Hippocampal formation (tissue), 2 donors: ENCODE measurements at places on chromosomes 12 and 14.

DNA sequence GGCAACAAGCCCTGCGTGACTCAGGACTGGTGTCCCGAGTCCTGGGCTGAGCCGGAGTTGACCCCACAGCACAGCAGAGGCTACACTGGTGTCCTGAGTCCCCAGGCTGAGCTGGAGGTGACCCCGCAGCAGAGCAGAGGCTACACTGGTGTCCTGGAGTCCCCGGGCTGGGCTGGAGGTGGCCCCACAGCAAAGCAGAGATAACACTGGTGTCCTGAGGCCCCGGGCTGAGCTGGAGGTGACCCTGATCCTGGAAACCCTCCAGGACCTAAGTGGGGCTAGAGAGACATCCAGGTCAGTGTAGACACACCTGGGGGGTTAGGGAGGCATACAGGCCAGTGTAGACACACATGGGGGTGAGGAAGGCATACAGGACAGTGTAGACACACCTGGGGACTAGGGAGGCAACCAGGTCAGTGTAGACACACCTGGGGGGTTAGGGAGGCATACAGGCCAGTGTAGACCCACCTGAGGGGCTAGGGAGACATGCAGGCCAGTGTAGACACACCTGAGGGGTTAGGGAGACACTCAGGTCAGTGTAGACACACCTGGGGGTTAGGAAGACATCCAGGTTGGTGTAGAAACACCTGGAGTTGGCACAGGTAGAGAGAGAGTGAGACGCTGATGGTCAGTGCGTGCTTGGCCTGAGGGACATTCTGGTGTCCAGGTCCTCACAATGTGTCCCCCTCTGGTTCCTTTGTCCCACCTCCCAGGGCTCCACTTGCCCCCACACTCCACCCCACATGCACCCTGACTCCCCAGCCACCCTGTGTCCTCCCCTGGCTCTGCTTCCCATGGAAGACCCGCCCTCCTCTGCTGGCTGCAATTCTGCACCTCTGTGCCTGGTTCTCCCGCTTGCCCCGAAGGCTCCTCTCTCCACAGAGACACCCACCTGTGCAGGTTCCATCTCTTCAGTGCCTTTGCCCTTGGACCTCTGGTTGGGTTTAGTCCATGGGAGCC, 321.6 kb upstream of the SFSWAP start:
- DNase-seq: no peak

GRCh38 chr14:60309867-60310552, 61.0 kb downstream of the PPM1A start:
- DNase-seq: no peak

GRCh38 chr12:127145929-127146789, 1120.8 kb upstream of the TMEM132C start:
- DNase-seq: peak; percentile 64

- no peak for DNase-seq
Measured at GRCh38 chr12:3869433-3869832, 3.8 kb downstream of the PARP11 start.

DNA sequence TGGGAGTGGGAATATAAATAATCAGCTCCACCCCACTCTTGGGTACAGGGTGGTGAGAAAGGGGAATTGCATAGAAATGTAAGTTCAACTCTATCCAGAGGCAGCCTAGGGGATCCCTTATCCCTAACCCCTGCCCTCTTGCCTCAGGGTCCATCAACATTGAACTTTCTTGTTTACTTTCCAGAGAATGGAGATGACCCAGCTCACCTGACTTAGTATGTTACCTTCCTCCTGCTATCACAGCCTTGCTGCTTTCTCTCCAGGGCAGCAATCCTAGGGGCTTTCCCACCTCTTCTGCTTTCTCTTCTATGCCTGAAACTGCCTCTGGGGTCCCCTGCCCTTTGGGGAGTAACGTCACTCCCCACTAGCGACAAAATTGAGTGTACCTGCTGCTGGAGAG, 2.7 kb downstream of the LRP1 start:
- no peak for DNase-seq

DNA sequence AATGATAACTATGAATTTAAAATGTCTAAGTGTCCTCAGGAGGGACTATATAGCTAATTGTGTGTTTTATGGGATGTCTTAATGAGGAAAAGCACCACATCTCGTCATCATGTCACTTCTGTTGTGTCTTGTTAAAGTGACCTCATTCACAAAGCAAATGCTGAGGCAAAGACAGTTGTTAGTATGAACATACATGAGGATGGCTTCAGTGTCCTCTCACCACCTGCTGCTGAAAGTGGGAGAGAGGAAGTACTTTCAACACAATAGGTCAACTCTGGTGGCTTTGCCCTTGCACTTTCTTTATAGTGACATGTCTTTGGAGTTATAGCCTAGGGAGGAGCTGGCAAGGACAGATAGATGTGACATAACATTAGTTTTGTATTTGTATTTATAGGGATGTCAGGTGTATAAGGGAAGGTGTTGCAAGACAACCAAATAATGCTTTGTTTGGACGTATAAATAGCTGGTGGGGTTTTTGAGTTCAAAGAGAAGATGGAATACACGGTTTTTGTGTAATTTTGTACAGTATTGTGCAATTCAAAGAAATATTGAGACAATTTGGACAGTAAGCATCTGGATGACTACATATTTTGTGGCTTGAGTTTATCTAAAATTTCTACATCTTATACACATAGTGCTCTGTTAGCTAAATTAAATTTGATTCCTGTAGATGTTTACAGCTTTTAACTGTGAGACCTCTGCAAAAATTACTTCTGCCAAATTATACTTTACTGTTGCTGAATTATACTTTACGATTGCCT, 131.7 kb upstream of the ATP2B1 start:
- no peak for DNase-seq

- DNase-seq: no peak
Measured at GRCh38 chr12:125129591-125130255, 64.5 kb downstream of the AACS start.

DNA sequence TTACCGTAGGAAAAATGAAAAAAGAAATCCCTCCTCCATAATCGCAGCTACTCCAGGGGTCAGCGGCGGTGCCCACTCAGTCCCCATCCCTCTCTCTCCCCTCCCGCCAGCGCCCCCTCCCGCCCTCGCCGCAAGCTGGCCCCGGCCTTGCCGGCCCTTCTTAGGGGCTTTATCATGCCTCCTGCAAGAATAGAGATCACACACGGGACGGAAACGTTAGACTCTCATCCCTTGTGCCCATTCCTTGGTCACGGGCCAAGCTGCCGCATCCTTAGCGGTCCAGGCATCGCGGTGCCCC, 692 bp upstream of the COX14 start:
- DNase-seq: no peak

DNA sequence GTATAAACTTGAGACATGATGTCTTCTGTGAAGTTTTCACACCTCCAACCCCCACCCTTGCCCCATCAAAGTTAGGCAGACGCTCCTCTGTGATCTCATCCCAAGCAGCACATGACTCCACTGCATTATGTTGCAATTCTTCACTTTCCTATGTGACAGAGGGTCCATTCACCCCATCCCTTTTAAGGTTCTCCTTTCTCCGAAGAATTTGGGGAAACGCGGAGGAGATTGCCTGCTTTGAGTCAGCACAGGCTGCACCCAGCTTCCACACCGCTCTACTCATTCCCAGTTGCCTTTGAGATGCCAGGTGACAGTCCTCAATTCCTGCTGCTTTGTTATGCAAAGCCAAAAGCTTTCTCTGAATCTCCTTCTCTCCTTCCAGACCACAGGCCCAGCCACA, 61.8 kb downstream of the PHLDA1 start:
- no peak for DNase-seq

DNA sequence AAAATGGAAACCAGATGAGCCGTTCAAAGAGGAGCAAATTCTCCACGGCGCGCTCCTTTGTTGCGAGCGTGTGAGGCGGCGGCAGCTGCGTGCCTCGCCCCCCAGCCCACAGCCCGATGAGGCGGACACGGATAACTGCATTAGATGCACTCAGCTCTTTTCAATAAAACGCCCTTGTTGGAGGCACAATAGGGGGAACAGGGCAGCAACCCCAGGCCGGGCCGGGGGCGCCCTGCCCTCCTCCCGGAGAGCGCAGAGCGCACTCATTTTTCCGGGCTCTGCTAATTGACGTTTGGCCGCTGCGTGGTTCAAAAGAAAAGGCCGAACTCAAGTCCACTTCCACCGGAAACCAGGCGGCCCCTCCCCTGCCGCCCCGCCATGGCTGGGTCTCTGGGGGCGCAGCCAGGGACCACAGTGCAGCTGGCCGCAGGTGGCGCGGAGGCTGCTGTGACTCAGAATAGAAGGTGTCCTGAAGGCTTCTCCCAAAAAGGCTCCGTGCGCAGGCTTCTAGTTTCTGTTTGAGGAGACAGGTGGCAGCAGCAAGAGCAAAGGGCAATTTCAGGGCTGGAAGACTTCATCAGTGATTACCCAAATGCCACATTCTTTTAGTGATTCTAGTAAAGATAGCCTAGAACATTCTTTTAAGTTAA, 29.0 kb upstream of the SMOC1 start:
- DNase-seq: no peak

DNA sequence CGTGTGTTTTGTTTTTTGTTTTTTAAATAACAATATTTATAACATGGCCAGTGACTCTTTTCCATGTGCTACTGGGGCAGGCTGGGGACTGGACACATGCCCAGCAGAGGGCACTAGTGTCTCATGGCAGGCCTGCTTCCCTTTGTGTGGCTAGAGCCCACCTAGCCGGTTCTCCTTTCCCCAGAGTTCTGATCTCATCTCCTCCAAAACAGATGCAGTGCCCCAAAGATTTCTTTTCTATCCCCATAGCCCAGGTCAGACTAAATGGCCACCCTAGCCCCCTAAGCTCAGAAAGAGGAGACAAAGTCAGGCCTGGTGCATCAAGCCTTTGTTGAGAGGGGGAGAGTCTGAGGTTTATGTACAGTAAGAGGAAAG, 21.2 kb downstream of the PRPF40B start:
- peak; percentile 79 for DNase-seq

DNA sequence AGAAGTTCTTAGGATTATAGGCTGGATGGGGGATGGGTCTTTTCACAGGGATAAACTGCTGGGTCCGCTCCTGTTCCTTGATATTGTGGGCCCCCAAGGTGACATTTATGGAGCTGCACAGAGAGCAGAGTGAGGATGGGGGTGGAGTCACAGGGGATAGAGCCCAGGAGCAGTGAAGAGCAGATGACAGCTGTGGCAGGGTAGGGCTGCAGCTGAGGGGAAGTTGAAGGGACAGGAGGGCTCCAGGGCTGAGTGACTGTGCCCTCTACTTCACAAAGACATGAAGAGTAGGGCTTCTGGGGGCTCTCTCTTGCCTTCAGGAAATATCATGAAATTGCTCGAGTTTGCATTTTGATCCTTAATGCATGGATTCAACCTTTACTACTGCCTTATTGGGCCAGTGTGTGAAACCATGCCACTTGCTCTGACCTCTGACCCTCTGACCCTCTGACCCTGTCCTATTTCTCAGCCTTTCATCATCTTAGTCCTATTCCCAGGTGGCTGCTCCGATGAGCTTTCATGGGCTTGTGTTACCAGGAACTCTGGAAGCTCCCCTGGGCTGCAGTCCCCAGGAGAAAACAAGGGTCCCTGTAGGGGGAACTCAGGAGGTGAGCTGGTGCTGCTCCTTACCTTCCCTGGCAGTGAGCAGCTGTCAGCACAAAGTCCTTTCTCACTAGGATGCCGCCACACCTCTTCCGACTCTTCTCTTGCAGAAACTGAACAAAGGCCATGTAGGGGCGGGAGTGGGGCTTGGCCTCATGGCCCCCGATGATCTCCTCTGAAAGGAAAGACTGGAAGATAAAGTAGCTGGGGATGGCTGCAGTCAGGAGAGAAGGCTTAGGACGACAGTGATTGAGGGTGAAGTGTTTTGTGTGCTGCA, 1.6 kb downstream of the GZMH start:
- DNase-seq: no peak

DNA sequence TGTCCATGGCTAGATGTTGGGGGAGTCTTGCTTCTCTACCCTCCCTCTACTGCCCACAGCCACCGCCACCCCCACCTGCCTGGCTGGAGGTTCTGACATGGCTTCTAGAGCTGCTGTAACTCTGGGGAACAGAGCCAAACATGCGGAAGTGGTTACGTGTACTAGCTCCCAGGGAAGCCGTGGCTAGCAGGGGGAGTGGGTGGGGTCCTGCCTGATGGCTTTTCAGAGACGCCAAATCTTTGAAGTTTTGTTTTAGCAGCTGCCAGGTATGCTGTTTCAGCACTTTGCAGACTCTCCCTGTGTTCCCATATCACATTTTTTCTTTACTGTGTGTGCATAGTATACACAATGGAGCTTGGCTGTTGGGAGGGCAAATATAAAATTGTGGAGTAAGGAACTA, 150.3 kb downstream of the TGFB3 start:
- DNase-seq: no peak

DNA sequence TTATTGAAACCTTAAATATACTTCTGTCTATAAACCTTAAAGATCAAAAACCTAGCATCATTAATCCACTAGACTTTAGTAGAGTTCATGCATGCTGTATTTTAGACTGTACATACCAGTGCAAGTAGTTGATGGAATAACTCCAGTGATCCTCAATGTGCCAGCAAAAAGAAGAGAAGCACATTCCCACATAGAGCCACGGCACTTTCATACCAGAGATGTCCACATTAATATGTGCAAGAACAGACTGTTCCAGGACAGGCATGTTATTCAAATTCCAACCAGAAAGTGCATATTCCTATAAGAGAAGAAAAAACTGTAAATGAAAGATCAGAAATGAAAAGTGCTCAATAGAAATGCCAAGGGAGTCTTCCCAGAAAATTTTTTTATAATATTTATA, 55.0 kb downstream of the KDM5A start:
- no peak for DNase-seq

DNA sequence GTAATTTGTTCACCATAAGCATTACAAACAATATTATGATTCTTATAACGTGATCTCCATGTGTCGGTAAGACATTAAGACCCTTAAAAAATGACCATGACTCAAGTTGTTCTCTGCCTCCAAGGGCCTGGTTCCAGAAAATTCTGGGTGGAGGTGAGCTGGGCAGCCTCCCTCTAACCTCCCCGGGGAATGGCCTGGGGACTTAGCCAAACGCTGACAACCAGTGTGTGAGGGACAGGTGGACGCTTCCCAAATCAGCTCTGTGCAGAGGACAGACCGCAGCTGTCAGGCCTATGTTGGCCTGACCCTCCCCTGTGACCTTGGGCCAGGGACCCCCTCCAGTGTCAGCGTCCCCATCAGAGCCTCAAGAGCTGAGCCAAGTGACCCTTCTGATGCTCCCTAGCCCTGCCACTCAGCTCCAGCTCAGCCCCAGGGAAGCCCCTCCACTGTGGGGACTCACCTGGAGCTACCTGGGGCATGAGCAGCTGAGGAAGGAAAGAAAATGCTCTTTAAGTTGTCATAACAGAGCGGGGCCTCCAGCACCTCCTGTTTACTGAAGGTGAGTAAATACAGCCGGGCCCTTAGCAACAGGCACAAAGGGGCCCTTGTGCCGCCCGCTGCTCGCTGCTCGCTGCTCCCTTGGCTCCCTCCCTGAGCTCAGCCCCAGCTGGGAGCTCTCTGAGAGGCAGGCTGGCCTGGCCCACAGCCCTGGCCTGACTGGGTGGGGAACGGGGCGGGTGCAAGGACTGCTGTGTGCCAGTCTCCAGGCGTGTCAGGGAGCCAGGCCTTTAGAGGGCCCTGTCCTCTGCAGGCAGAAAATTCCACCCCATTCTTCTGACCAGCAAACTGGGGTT, 116.6 kb downstream of the CALM1 start:
- peak; percentile 97 for DNase-seq
